Fibroblast of skin of left quadriceps (primary cell): ENCODE measurements at places on chromosomes 2 and 18.
A peak's percentile ranks its signal among the peaks of the same experiment; 100 is the strongest.

- no peak for DNase-seq
These were observed 271.0 kb downstream of the TNS1 start for GRCh38 chr2:217731805-217732204.

DNA sequence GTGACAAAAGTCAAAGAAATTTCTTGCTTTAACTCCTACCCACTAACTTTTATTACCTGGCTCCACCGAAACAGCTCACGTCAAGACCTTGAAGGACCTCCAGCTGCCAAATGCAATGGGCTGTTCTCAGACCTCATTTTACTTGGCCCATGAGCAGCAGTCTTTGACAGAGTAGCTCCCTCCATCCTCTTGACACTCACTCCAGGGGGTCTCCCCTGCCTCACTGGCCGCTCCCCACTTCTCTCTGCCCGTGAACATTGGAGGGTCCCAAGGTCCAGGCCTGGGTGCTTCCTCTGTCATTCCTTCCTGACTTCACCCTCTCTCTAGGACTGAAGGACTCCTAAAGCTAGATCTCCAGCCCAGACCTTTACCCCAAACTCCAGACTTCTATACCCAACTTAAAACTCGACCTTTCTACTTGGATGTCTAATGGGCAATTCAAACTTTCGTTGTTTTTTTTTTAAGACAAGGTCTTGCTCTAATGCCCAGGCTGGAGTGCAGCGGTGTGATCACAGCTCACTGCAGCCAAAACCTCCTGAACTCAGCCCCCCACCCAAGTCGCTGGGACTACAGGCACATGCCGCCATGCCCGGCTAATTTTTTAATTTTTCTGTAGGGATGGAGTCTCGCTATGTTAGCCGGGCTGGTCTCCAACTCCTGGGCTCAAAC lies 92.9 kb upstream of the ST3GAL5 start:
- DNase-seq = no peak

DNA sequence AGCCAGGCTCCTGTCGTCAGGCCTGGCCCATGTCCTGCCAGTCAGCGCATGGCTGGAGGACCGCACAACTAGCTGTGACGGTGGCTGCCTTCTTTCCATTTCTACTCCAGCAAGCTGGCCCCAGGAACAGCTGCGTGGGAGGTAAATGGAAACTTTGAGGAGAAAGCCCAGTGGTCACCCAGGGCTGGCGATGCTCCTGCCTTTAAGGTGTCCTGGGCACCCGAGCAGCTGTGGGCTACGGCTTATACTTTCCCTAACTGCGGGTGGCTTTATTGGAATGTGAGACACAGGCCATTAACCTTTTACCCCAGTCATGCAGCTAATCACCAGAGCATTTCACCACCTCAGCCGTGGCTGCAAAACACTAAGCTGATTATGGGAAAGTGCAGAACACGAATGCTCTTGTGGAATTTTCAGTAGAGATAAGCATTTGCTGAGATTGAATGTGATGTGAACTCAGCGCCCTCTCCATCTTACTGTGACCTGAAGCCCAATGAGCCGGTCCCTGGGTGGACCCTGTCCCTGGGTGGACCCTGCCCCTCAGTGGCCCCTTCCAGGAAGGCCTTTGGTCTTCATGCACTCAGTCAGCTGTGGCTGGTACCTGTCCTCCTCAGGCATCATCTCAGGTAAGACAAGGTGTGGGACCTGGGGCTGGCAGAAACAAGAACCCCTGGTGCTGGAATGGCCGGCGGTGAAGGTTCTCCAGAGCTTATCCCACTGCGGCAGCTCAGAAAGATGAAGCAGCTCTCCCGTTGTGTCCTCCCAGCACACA lies 275.4 kb upstream of the HS6ST1 start:
- DNase-seq = no peak

GRCh38 chr2:72006188-72006736 lies 141.4 kb downstream of the CYP26B1 start:
- DNase-seq = no peak

DNA sequence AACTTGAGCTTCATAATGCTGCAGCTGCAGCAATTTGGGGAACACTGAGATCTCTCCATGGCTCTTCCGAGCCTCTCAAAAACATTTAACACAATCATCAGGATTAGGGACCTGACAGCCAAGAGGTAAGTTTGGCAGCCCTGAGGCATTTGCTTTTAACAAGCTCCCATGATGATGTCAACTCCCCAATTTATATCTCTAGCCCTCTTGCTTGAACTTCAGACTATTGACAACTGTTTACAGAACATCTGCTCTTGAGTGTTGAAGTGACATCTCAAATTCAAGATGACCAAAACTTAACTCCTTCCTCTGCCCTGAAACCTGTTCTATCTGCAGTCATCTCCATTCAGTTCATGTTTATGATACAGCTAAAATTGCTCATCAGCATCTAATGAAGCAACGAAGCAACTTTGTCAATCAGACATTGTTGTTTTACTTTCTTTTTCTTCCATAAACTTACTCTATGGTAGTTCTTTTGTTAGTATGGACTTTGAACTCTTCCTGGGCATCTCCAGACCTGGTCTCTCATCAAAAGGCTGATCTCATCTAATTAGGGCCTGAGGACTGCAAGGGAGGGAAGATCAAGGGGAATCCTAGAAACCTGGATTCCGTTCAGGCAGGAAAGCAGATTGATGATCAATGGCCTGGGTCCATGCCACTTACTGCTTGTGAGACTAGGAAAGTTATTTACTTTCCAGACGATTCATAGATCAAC lies 48.1 kb downstream of the SEMA4F start:
- DNase-seq = no peak

- no peak for DNase-seq
These were observed 32.9 kb upstream of the EDAR start for GRCh38 chr2:109021895-109022300.

DNA sequence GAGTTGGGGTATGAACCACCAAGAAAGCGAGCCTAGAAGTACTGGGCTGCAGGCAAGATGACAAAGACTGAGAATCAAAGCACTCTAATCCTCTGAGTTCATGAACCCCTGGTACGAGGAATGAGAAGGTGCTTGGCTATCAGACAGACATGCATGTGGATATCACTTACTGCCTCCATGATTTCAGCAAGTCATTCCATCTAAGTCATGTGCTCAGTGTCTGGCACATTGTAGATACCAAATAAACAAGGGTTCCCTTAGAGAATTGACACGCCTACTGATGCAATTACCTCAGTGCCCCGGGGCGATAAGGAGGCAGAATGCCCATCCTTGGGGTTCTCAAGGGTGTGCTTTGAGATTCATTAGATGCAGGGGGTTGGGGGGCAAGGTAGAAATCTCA lies 125.6 kb upstream of the PKDCC start:
- DNase-seq = no peak

DNA sequence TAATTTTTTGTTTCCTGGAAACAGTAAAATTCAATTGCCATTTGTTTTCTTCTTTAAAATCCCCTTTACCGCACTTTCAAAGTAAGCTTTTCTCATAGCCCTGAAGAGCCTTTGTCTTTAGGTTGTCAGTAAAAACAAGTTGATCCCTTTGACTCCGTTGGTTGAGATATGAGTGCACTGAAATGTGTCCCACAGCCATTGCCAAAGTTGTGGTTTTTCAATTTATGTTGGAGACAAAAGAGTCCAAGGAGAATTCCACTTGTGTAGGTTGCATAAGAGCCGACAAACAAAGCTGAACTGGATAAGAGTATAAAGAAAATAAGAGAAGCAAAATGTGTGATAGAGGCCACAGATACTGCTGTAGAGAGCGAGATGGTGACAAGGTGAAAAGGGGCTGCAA lies 26.1 kb upstream of the HNMT start:
- peak; percentile 55 for DNase-seq

DNA sequence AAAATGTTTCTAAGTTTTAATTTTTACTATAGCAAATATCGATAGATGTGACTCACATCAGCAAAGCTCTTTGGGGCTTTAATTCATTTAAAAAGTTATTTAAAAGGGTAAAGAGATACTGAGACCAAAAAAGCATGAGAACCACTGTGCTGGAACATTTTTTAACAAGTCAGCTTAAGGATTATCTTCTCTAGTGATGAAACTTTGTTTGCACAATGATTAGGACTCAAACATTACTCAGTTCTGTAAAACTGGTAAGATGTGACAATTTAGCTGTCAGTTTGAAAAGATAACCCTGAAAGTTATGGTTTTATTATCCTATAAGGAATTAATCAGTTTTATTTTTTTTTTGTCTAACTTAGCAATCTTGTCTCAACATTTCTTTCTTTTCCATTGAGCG lies 301.4 kb downstream of the TSN start:
- DNase-seq = no peak

- no peak for DNase-seq
These were observed 10.6 kb downstream of the IL1F10 start for GRCh38 chr2:113078350-113078839.

DNA sequence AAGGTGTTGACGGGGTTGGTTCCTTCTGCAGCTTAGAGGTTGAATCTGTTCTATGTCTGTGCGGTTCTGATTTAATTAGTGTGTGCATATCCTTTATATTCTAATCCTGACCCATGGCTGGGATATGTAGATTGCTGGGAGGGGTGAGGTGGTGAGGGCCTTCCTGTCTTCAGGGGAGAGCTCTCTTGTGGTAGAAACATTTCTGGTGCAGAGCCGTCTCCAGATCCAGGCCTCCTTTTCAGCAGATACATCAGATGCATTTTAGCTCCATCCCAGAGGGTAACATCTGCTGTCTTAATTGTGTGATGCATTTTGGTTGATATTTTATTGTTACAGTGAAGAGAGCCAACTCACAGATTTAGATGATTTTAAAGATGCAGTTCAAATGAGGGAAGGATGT lies 227.8 kb downstream of the AGAP1 start:
- DNase-seq = no peak

DNA sequence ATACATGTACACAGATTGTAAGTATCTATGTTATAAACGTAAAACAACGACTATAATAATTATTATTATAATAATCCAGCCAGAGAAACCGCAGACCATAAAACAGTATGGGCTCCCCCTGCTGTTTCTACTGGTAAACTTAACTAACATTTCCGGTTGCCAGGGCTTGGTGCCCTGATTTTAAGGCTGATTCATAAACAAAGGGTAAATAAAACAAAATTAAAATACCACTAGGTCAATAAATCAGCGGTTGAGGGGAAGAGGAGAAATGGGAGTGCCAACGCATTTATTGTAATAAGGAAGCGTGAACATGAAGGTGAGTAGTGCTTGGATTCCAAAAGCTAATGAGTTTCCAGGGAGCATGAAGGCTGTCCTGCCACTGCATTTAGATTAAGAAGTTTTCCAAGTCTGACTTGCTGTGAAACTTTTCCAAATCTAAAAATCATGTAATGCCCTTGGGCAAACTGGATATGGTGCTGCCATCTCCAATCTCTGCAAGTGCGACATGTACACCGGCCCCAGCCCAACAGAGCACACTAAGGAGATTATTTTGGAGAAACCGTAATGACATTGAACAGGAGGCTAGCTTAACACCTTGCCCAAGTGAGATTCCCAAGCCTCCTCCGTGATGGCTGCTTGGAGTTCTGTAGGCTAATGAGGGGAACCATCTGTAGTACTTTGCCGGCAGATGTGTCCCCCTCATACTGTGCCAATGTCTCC lies 50.7 kb upstream of the HNRNPA3 start:
- DNase-seq = no peak

GRCh38 chr18:49135877-49136276 lies 185.1 kb upstream of the SMAD7 start:
- no peak for DNase-seq

- DNase-seq = no peak
These were observed 209.8 kb downstream of the DCDC2C start for GRCh38 chr2:3913166-3913565.

DNA sequence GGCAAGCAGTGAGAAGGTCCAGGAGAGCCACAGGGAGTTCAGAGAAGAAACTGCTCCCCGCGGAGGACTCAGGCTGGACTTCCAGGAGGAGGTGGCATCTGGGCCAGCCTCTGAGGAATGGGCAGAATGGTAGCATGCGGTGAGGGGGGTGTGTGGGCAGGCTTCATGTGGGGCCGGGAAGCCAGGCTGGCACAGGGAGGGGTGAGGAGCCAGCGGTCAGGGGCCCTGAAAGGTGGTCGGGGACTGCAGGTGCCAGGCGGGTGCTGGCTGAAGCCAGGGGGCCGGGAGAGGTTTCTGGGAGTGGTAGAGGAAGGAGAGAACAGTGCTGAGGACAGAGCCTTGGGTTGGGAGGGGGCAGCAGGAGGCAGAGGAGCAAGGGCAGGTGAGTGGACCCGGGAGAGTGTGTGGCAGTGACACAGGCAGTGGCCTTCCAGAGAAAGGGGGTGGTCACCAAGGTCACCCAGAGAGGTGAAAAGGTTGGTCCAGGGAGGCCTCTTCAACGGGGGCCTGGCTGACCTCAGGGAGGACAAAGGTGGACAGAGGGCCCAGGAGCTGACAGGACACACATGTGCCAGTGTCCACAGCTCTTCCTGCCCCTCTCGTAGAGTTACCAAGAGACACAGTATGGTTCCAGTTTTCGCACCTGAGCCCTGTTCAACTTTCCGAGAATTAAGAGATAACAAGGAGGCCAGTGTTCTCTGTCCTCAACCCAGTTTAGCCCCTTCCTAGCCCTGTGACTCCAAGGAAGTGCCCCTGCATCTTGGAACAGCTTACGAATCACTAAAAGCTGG lies 101.2 kb upstream of the ASB18 start:
- no peak for DNase-seq

GRCh38 chr2:97747285-97747684 lies 33.9 kb downstream of the ZAP70 start:
- no peak for DNase-seq

- DNase-seq = no peak
These were observed 24.1 kb upstream of the KANSL1L start for GRCh38 chr2:210195101-210195852.

DNA sequence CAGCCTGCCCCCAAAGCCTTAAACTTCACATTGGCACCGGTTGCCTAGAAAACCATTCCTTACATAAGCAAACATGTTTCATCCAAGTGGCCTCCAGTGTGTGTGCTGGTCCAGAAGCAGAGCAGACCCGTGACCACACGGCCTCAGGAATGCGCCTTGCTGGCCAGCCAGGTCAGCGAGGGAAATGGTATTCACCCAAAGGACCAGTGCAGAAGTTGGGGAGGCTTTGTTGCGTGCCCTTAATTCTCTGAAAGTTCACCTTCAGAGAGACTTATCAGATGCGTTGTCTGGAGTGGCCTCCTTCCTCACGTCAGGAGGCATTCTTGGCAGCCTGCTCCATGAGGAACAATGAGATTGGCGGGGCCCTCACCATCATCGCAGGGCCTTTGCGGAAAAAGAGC lies 25.9 kb downstream of the NRP2 start:
- DNase-seq = no peak

DNA sequence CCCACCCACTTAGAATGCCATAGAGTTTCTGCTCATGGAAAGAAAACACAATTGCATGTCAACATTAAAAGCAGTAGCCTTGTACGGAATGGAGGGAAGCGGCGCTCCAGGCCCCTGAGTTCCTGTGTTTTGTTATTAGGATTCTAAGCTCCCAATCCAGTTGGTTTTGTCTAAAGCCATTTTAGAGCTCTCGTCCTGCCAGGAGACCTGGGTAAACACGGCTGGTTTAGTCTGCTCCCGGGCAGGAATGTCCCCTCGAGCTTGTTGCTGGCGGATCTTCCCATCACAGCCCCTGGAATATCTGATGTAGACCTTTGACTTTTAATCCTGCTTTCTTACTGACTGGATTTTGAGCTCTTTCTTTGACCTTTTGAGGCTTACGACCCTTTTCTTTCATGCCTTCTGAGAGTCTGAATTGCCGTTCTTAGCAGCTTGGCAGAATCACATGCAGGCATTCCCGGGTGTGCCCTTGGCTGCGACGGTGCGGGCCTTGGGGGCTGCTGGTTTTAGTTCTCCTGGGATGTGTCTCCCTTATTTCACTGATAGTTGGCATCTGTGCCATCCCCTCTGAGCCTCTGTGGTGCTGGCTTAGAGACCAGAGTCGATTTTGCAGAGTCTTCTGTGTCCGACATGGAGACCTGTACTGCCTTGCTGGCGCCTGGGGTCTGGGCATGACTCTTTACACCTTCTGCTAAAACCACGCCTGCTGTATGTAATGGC lies 25.4 kb downstream of the GREB1 start:
- DNase-seq = no peak
